NCI-H1417 (cell line): ENCODE measurements at places on chromosomes 11 and 22.

DNA sequence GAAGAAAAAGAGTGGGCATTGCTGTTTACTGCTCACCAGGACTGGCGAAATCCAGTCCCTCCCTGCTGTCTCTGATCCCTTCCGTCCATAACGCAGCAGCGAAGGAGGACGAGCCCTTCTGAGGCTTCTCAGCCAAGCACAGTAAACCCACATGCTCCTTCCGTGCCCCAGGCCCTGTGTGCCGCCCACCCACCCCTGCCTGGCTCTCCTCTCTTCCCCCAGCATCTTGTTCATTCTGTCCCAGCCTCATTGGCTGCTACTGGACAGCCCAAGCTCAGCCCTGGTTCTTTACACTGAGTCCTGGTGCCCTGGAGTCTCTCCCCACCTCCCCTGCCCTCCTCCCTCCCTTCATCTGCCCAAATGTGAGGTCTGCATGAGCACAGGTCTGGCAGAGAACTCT lies 559.7 kb downstream of the BRD1 start:
- no peak for DNase-seq

GRCh38 chr11:86152006-86152862 lies 83.3 kb upstream of the PICALM start:
- DNase-seq, result no peak

GRCh38 chr11:28616160-28616965 lies 508.2 kb downstream of the METTL15 start:
- DNase-seq, result no peak

DNA sequence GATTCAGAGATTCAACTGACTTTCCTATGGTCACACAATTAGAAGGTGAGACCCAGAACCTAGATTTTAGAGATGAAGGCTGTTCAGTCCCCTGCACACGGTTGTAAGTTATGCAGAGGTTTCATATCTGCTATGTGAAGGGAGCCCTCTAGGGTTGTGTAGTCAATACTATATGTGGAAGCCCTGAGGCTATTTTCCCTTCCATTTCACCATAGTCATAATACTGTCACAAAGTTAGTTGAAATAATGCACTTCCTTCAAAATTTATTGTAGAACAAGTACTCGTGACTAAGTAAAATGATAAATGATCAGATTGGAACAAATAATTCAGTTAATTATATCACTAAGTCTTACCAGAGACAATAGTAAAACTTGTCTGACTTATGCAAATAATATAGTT lies 48.8 kb downstream of the ENDOD1 start:
- no peak for DNase-seq

DNA sequence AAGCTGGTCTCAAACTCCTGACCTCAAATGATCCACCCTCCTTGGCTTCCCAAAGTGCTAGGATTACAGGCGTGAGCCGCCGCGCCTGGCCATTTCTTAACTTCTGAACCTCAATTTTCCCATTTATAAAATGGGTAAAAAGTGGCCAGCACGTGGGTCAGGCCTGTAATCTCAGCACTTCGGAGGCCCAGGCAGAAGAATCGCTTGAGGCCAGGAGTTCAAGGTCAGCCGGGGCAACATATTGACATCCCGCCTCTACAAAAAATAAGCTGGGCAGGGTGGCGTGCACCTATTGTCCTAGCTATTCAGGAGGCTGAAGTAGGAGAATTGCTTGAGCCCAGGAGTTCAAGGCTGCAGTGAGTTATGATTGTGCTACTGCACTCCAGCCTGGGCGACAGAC lies 6.5 kb upstream of the DDX6 start:
- DNase-seq, result no peak

- peak; percentile 93 for DNase-seq
These were observed 262.3 kb upstream of the MTNR1B start for GRCh38 chr11:92707173-92707619.

DNA sequence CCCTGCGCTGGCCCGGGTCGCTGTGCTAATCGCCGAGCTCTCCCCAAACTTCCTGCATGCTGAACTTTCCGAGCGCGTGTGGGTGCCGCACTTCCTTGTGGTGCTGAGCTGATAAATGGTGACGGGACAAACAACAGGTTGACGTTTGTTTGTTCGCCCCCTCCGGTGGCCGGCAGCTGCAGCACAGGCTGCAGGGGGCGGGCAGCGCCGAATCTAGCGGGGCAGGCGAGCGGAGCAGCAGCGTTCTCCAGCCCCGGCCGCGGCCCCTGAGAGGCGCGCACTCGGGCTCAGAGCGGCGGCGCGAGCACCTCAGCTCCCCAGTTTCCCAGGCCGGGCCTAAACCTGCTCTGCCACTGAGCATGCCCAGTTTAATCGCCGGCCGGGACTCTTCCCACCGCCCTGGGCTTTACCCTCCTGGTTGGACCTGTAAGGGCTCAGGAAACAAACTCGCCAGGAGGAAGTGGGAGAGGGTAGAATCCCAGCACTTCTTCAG lies at the start of gene PDGFD:
Gene PDGFD, minus strand, starts transcription at position 120 of the 493 bp plus-strand sequence.
- no peak for DNase-seq

DNA sequence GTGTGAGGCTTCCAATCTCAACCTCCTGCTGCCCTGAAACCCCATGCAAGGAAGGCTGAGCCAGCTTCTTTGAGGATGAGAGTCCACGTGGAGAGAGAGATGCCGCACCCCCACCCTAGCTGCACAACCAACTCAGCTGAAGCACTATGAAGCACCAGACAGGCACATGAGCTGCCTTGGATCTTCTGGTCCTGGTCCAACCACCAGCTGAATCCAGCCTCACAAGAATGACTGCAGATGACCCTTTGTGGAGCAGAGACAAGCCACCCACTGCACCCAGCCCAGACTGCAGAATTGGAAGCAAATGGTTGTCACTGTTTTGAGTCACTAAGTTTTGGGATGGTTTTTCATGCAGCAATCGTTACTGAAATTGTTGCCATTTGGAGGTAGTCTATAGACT lies 149.6 kb upstream of the SYT13 start:
- DNase-seq, result no peak

GRCh38 chr11:70302419-70302752 lies 31.9 kb downstream of the PPFIA1 start:
- DNase-seq, result no peak

DNA sequence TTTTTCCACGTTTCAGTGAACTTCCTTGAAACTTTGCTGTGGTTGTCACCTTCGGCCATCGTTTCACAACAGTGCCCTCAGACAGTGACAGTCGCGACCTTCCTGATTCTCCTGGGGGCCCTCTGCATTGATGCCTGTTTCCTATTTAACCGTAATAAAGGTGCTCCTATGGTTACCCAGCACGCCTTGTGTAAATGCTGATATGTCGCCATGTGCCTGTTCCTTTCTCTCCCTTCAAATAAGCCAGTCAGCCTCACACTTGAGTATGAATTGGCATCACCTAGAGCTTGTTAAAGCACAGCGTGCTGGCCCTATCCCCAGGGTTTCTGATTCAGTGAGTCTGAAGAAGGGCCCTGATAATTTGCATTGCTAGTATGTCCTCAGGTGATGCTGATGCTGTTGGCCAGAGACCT lies 104.8 kb downstream of the MICAL2 start:
- peak; percentile 95 for DNase-seq

GRCh38 chr11:103491777-103492176 lies 382.6 kb downstream of the DYNC2H1 start:
- no peak for DNase-seq

DNA sequence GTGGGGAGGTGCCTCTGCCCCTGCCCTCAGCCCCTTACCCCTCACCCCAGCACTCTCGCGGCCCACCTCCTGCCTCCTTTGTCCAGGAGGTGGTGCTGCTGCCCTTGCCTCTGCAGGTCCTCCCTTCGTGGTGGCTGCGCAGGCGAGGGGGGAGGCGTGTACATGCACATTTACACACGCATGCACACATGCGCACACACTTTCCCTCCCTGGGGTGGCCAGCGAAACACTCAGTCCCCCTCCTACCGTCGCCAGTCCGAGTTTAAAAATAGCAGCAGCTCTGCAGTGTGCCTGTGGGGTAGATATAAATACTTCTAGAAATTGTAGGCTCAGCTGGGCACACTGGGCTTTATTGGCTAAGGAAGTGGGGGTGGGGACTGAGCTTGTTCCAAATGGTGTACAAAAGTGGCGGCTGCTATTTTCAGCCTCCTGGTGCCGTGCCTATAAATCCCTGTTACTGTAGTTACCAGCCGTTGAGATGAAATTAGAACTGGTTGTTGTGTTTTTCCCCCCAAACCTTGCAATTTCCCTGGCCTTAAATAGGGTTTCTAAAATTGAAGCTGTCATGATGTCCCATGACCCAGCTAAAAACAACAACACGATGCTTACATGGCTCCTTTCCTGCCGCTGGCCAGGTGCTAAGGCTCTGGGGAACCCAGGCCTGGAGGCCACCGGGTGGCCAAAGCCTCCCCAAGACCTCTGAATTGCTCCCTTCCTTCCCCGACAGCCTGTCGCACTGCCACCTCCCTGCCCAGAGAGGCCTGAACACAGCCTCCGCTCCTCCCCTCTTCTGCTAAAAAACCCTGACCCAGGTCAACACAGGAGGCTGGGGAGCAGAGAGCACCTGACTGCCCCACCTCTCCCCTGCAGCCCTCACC lies 12.4 kb downstream of the PICK1 start:
- DNase-seq, result peak; percentile 36

DNA sequence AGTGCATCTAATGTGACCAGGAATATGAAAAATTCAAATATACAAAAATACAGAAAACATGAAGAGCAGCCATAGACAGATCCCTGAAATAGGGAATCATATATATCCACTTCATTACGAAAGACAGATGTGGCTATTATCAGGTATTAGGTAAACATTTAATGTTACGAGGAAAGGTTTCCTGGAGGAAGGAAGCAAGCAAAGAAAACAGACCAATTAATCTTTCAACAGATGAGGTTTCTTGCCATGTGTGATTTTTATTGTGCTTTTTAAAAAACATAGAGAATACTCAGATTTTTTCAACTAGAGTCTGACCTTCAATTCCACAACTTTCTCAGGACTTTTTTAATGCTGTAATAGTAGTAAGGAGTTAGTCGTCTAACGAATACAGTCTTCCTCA lies 24.3 kb upstream of the GAB2 start:
- no peak for DNase-seq

- DNase-seq, result no peak
These were observed 60.8 kb upstream of the CTSC start for GRCh38 chr11:88398372-88398771.

DNA sequence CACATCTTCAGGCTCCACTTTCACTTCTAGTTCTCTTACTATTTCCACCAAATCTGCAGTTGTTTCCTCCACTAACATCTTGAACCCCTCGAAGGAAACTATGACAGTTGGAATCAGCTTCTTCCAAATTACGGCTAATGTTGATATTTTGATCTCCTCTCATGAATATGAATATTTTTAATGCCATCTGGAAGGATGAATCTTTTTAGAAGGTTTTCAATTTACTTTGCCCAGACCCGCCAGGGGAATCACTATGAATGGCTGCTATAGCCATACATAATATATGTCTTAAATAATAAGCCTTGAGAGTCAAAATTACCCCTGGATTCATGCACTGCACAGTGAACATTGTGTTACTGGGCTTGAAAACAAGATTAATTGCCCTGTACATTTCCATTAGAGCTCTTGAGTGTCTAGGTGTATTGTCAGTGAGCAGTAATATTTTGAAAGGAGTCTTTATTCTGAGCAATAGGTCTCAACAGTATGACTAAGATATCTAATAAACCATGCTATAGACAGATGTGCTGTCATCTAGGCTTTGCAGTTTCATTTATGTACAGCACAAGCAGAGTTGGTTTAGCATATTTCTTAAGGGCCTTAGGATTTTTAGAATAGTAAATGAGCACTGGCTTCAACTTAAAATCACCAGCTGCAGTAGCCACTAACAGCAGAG lies 48.3 kb upstream of the LRRC55 start:
- no peak for DNase-seq

GRCh38 chr11:121944556-121945230 lies 171.3 kb downstream of the BLID start:
- DNase-seq, result no peak

- DNase-seq, result no peak
These were observed 12.9 kb downstream of the ARHGEF17 start for GRCh38 chr11:73320763-73321603.

DNA sequence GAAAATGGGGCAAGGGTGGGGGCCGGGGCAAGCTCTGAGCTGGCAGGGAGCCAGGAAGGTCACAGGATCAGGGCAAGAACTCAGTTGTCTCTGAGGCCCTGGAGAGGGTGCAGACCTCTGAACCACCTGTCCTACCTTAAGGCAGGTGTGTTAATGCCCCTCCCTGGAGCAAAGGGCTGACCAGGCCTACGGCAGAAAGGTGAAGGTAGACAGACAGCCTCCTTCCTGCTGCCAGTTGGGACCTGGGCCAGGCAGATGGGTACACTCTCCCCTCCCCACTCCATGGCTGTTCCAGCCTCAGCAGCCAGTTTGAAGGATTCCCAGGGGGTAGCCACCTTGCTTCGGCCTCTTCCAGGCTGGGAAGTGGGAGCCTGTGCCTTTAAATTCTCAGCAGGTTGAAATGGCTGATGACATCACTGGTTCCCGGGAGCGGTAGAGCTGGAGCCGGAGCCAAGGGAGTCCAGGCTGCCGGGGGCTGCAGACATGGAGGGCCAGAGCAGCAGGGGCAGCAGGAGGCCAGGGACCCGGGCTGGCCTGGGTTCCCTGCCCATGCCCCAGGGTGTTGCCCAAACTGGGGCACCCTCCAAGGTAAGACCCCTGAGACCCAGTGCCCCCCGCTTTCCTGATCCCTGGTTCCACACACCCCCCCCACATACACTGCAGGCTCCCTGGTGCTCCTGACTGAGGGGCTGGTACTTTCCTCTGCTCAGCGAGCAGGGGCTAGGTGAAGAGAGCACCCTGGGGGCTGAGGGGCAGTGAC lies at the start of gene INPP5J:
Gene INPP5J, plus strand, starts transcription at position 435 of the 760 bp plus-strand sequence. Its CDS starts 49 bp downstream, at position 484.
- peak; percentile 48 for DNase-seq

- DNase-seq, result no peak
These were observed 105.1 kb downstream of the CHST1 start for GRCh38 chr11:45560155-45560912.

DNA sequence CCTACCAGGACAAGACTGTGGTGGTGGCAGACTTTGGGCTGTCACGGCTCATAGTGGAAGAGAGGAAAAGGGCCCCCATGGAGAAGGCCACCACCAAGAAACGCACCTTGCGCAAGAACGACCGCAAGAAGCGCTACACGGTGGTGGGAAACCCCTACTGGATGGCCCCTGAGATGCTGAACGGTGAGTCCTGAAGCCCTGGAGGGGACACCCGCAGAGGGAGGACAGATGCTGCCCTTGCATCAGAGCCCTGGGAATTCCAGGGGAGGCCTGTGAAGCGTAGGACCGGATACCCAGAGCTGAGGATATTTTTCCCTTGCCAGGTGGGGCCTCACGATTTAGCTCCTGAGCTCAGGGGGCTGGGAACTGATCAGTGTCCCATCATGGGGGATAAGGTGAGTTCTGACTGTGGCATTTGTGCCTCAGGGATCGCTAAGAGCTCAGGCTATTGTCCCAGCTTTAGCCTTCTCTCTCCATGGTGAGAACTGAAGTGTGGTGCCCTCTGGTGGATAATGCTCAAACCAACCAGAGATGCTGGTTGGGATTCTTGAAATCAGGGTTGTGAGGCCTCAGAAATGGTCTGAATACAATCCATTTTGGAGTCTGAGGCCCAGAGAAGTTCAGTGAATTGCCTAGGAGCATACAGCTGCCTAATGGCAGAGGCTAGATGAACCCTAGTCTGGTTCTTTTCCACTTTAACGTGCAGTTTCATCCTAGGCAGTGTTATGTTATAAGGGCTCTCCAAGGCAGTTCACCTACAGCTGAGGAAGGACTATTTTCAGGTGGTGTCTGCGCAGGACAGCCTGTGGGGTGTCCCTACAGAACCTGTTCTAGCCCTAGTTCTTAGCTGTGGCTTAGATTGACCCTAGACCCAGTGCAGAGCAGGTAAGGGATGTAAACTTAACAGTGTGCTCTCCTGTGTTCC lies 19.5 kb downstream of the PIK3IP1 start:
- DNase-seq, result peak; percentile 7
